ENCODE measurements at places on chromosomes 3 and 15. TPM values are rescaled to one million over a fixed set of nuclear protein-coding genes. Genes with fewer than 3 reads are reported as not detected.

GRCh38 chr3:111605018-111605417 is 9.9 kb upstream of the ZBED2 start:
- DNase-seq, result no peak

DNA sequence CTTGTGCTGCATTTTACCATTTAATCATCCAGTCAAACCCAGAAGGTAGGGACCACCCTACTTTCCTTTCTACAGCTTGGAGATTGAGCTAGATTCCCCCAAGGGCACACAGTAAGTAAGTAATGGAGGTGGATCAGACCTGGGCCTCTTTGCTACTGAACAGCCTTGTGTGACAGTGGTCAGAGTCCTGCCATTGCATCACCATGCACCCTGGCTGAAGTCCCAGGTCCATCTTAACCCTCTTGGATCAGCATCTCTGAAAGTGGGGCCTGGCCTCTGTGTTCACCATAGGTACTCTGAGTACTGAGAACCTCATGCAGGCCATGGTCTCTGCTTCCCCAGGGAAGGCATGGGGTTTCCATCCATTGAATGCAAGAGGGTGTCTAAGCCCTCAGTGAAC is 34.5 kb upstream of the ATP10A start:
- no peak for DNase-seq

DNA sequence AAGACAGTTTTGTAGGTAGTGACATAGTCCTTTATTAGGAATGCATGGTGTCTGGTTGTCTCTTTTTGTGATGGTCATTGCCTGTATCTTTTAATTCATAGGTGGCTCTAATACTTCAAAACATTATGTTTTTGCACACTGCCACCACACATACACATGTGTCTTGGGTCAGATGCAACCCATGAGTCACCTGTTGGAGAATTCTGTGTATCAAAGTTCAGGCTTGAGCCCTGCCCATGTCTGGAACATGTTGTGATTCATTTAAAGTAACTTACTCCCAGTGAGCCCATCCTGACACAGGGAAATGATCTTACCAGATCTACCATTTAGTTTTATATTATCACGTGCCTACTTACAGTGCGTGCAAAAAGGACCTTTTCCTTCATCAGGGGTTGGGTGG is 142.7 kb downstream of the GHSR start:
- DNase-seq, result no peak

DNA sequence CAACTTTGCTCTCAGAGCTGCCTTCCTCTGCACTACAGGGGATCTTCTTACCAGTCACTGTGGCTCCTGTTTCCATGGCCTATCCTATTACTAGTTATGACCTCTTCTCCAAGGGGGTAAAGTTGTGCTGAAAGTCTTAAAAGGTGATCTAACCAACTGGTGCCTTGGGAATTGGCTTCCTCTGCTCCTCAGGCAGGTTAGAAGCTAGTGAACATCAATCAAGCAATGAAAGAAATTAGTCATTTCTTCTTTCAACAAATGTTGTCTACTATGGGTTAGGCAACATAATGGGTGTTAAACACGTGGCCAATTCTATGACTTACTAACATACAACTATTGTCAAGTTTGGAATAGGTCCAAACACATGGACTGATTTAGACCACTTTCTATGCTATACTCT is 571.4 kb upstream of the NAALADL2 start:
- no peak for DNase-seq

DNA sequence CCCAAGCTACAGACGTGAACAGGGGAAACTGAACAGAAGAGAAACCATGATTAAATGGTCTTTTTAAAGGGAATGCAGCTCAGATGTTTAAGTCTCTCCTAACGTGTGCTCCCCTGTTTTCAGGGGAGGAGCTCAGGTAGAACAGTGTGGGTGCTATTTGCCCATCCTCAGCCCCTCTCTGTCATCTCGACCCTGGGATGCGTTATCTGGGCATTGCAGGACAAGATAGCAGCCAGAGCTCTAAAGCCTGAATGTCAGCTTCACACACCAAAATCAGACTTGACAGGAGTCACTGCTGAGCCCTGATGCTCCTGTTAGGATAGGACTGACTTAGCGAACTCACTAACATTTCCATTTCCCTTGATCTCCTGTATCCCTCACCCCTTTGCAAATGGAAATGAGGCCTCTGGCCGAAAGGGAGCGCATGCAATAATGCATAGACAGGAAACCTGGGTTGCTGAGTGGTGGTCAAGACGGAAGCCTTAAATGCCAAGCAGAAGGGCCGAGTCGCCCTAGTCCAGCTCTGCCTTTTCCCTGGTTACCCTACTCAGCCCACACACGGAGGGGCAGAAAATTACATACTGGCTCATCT is 234.9 kb upstream of the TPM1 start:
- DNase-seq, result no peak

Gene BFSP2
- not detected for total RNA-seq

All from thyroid gland (tissue), 4 donors.